Activated CD8-positive, alpha-beta memory T cell treated with anti-CD3 and anti-CD28 coated beads for 4 hours (primary cell): ENCODE measurements at places on chromosomes 16 and 17.

DNA sequence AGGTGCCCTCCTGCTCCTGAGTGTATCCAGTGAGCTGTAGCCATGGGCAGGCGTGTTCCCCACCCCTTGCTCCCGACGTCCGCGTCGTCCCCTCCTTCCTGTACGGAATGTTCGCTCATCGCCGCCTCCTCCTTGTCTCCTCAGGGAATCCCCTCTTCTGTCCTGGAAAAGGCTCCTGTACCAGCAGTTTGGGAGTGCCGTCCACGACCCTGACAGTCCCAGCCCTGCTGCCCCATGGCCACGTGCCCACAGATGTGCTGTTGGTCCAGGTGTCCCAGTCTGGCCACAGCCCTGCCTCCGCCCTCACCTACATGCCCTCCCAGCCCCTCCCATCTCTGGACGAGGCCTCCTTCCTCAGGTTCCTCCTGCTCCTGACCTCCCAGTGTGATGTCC is 30.2 kb downstream of the OR1D5 start:
- no peak for DNase-seq

- no peak for DNase-seq
Measured at GRCh38 chr17:78117027-78117981, 11.3 kb downstream of the TMC6 start.

DNA sequence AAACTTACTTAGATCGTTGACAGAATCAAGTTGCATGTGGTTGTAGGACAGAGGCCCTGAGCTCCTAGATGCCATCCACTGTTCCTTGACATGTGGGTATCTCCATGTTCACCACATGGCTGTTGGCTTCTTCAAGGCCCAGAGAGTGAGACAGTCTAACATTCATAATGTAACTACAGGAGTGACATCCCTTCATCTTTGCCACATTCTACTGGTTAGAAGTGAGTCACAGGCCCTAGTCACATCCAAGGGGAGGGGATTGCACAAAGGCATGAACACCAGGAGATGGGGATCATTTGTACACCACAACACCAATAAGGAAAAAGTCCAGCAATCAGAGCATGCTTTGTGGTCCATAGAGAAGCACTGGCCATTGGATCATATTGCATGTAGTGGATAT is 56.6 kb downstream of the WSCD1 start:
- no peak for DNase-seq

DNA sequence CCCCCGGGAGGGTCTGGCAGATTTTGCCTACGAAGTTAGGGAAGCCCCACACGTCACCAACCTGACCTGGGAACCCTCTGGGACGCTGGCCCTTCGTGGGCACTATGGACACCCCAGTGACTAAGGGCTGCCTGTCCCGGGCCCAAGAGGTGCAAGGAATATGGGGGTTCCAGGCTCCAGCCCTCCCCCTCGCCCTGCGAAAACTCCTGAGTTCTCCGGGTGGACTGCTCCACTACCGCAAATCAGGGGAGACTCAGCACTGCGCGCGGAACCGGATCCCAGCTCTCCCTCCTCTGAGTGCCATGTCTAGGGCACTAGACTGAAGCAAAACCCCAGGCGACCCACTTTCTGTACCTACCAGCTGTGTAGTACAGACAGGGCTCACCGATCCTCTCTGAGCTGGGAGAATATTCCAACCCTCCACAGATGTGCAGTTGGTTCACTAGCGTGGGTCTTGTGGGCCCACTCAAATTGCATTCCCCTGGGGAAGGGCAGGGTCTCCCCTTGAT is at the start of gene ARL5C:
Gene ARL5C, minus strand, starts transcription at position 321 of the 509 bp plus-strand sequence. CDS start 401 bp downstream, outside the sequence.
- no peak for DNase-seq

GRCh38 chr17:77676237-77676661 is 282.3 kb upstream of the TNRC6C start:
- DNase-seq = no peak

DNA sequence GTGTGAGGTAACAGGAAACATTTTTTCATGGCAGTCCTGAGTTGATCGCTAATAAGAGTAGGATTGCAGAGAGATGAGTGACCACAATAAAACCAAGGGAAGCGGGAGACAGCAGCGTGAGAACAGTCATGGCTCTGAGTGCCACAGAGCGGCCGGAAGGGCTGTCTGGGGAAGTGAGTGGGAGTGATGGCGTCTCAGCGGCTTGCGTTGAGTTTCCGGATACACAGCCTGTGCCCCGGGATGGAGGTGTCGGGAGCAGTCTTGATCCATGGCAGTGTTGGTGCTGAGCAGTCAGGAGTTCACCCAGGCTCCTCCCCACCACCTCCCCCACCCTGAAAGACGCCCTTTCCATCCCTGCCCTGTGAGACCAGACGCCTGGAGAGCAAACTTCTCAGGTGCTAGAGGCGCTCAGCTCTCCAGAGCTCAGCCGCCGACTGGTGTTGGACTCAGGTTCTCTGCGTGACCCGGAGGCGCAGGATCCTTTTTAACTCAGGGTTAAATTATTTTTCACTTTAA is 59.8 kb downstream of the BANP start:
- no peak for DNase-seq

DNA sequence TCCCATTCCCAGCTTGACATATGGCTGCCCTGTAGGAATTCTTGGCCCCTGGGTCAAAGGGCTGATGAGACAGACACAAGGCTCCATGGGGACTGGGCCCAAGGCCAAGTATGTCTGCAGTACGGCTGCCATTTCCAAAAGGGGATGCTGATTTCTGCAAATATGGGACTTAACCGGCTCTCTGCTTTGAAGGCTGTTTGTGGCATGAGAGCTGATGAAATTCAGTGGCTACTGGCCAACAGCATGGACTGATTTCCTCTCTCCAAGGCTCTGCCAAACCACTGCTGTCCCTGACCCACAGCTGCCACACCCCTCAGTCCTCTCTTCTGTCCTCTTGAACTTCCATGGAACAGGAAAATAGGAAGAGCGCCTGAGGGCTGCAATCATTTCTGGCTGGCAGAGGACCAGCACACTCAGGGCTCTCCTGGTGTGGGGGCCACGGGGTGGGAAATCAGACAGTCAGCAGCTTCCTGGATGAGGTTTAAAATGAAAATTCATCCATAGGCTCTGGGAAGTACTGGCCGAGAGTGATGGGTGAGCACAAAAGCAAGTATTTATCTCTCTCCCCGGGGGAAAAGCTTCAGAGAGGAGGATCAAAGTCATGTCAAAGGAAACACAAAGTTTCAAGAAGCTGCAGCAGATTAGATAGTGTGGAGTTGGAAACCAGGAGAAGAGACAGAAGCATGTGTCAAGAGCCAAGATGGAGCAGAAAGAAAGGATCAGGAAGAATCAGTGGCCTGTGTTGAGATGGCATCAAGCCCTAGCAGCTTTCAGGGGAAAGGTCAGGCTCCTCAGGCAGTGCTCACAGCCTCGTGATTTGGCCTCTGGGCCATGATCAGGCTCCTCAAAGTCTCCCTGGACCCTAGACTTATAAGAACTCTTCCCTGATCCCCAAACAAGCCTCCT is 64.1 kb upstream of the SREBF1 start:
- no peak for DNase-seq

GRCh38 chr17:73419051-73419450 is 107.2 kb upstream of the CDC42EP4 start:
- DNase-seq = no peak

DNA sequence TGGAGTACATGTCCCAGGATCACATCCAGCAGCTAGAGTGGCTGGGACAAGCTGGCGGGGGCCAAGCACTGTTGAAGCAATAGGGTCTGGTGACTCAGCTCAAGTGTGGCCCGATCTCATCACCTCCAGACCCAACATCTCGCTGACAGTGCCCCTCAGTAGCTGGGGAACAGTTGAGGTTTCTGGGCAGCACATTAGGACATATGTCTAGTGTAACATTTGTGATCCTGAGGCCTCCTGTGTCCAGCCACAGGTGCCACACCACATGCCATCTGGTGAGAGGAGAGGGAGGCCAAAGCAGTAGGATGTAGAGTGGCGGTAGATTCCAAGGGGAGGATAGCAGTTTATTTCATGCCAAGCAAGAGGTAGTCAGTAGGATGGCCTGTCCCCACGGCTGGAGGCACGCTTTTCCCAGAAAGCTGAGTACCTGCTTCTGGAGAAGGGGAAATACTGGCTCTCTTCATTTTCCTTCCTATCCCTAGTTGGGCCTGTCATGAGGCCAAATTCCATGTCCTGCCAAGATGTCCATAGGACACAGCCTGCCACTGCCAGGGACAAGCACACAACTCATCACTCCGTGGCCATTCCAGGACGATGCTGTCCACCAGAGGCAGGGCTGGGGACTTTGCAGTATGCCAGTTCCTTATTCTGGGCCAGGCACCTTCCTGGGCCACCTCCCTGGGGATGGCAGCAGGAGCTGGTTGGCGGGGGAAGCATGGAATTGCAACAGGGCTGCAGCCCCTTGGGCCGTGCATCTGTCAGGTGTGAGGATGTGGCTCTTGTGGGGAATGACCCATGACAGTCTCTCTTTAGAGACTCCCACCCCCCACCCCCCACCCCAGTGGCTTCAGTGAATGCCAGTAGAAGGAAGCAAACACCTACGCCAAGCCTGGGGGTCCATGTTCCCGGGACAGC is 24.0 kb downstream of the GGA3 start:
- no peak for DNase-seq

DNA sequence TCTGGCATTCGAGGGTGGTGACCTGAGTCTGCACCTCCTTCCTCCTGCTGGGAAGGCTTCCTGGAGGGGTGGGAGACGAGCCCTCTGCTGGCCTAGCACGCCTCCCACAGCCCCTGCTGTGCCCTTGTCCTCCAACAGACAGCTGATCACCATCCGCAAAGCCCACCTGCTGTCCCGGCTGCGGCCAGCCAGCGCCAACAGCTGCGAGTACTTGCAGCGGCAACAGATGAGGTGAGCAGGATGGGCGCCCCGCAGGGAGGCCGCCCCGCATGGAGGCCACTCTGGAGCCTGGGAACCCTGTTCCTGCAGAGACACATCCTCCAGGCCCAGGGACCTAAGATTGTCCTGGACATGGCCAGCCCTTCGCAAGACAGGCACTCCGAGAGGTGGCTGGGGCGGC is 21.6 kb downstream of the UBALD1 start:
- no peak for DNase-seq

DNA sequence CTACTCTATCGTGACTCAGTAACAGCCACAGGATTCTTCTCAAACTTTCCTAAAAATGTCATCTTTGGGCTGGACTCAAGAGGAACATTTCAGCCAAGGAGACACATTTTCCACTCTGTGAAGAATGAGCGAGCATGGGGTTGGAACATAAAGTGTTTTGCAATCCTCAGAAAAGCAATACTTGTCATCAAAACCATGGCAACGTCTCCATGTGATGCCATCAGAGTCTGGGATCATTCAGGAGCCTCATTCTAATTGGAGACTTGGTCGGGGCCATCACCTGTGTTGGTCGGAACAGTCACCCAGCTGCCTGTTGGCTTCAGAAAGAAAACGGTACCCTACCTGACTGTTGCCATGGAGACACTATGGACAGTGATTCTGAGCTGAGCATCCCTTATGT is 25.5 kb downstream of the MYOCD start:
- no peak for DNase-seq

DNA sequence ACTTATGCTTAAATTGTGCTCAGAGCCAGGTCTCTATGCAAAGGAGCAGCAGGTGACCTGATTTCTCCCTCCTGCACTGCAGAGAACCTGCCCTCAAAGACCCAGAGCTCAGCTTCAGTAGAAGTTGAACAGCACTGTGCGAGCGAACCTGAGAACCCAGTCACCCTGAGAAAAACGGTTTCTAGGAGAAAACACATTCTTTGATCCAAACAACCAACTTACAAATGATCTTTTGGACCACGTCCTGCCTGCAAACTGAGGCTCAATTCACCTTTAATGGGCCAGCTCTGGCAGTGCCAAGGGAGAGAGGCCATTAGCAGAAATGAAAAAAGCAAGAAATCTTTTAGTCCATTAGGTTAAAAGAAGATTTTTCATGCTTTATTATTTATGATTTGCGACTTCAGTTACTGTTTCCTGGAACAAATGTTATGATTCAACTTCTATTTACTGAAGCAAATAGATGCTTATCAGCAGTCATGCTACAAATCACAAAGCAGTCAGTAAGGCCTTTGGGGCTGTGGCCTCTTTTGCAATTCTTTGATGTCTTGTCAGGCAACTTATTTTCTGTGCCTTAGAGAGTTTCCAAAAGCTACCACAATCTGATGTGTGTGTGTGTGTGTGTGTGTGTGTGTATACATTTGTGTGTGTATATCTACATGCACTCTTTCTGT is 65.7 kb upstream of the LRRC37A3 start:
- peak; percentile 53 for DNase-seq

GRCh38 chr17:40443196-40443987 is at the start of gene IGFBP4:
Gene IGFBP4, plus strand, starts transcription at chr17:40443450. Its CDS starts 286 bp downstream, at chr17:40443736.
- DNase-seq = peak; percentile 27

DNA sequence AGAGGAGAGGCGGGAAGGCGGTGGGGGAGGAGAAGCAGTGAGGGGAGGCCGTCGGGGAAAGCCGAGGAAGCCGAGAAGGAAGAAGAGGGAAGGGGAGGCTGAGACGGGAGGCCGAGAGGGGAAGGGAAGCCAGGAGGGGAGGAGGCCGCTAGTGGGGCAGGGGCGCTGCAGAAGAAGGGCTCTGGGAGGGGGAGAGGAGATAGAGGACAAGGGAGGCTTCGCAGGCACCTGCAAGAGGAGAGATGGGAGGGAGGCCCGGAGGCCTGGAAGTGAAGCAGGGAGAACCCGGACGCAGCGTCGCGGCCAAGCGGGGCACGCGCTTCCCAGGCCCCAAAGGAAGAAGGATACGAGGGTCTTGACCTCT is 2.3 kb downstream of the C17orf58 start:
- no peak for DNase-seq

GRCh38 chr17:6711681-6712057 is 1.5 kb downstream of the SLC13A5 start:
- no peak for DNase-seq

- DNase-seq = no peak
Measured at GRCh38 chr16:72400257-72401083, 228.5 kb upstream of the PMFBP1 start.
